ENCODE measurements at places on chromosomes 4 and X. TPM values are rescaled to one million over a fixed set of nuclear protein-coding genes. Genes with fewer than 3 reads are reported as not detected.

Gene TAPT1
- total RNA-seq = 30.0 TPM

Gene AMTN
- not detected for total RNA-seq

Gene XPNPEP2
- 0.07 TPM for total RNA-seq

Gene CT47B1
- not detected for total RNA-seq

Gene MTNR1A
- total RNA-seq = not detected

Gene ZNF711
- 3.5 TPM for total RNA-seq

GRCh38 chr4:89285745-89286144, 21.9 kb downstream of the GPRIN3 start:
- DNase-seq = no peak

DNA sequence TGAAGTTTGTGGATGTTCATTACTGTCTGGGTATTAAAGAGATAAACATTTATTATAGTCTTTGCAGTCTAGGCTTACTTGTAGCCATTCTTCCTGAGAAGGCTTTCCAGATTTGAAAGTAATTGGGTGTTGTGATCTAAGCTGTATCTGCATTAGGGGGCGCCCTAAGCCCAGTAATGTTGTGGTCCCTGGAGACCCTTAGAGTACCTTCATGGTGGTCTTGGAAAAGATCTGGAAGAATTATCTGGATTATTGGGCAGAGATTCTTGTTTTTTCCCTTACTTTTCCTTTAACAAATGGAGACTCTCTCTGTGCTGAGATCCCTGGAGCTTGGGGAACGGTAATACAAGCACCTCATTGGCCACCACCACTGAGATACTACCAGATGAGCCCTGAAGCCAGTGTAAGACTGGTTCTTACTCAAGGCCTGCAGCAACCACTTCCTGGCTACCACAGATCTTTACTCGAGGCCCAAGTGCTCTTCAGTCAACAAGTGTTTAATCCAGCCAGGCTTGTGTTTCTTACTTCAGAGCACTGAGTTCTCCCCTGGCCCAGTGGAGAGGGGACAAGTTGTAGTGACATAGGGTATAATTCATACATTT, 63.1 kb downstream of the RTL3 start:
- DNase-seq = no peak

- no peak for DNase-seq
Measured at GRCh38 chr4:153834901-153835300, 46.0 kb upstream of the SFRP2 start.

DNA sequence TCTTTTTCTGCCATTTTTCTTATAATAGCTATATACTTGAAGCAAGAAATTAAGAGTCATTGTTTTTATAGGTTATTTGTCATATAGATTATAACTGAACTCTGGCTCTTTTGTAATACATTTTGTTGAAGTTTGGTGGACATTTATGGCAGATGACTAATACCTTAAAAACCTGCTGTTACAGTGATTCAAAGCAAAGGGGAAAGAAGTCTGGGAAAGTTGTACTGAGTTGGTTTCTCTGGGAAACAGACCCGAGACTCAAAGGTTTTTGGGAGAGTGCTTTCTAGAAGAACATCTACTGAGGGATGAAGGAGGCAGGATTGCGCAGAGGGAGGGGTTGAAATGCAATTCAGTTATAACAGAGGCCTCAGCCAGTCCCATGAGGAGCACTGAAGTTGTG, 35.9 kb downstream of the NAP1L5 start:
- no peak for DNase-seq

- DNase-seq = no peak
Measured at GRCh38 chrX:55119712-55120111, 30.9 kb downstream of the PAGE2 start.

DNA sequence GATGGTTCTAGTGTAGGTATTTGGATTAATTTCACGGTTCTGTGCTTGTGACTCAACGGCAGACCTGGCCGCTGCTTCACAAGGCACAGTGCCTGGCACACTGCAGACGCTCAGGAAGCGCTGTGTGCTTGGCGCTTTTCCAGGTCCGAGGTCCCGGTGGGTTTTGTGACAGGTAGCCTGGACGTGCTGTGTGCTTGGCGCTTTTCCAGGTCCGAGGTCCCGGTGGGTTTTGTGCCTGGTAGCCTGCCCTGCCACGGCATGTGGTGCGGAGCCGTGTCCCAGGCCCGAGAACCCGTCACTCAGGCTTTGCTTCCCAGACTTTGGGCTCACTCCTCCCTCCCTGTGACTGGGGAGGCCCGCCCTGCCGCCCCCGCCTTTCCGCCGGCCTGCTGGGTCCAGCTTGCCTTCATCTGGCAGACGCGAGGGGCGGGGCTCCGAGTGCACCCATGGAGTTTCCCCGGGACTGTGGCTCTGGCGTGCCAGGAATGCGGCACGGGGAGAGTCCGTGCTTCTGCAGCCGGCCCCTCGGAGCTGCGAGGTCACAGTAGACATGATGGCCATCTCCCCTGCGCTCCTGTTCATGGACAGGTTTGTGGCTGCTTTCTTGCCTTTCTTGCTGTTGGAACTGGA, 44.2 kb downstream of the TBC1D14 start:
- no peak for DNase-seq

DNA sequence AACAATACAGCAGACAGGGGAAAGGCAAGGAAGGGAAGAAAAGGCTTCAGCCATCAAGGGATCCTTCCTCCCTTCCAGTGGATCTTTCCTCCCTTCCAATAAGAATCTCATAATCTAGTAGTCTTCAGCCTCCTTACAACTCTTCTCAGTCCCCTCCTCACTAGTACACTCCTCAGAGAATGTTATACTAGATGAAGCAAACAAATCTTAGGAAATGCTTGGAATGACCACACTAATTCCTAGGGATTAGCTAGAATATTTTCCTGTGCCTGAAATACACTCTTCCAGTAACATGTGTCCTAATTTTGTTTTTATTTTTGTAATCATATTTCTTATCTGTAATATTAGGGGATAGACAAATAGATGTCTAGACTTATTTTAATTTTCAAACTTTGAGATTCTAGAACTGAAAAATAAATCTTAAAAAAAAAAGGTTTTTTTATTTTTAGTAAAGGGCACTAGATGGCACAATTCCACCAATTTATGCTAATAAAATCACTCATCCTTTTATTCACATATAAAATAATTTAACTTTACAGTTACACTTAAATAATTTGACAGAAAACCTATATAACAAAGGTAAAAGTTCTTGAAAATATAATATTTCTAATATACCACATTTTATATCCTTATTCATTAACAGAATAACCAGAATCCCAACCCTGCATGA, 7.0 kb upstream of the STPG2 start:
- DNase-seq = no peak

GRCh38 chr4:8652181-8653078, 59.9 kb downstream of the CPZ start:
- no peak for DNase-seq

DNA sequence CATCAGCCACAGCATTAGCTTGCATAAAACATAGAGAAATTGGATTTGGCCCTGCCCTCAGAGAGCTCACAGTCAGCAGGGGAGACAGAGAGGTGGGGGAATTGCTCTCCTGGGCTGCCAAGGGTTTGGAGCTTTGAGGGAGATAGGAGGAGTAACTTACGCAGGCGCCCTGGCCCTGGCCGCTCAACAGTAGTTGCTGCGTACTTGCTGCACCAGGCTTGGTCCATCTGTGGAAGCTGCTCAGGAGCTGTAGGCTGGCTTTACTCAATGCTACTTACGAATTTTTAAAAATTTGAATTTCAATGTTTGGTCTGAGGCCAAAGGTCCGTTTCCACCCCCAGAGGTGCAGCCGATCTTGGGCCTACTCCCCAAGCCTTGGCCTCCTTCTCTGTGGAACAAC, 83.3 kb downstream of the CPZ start:
- no peak for DNase-seq

GRCh38 chr4:12105519-12105918, 676.8 kb upstream of the HS3ST1 start:
- DNase-seq = no peak

- DNase-seq = no peak
Measured at GRCh38 chr4:151689211-151689991, 71.4 kb downstream of the GATB start.
